ENCODE measurements at places on chromosomes 1 and 21.

DNA sequence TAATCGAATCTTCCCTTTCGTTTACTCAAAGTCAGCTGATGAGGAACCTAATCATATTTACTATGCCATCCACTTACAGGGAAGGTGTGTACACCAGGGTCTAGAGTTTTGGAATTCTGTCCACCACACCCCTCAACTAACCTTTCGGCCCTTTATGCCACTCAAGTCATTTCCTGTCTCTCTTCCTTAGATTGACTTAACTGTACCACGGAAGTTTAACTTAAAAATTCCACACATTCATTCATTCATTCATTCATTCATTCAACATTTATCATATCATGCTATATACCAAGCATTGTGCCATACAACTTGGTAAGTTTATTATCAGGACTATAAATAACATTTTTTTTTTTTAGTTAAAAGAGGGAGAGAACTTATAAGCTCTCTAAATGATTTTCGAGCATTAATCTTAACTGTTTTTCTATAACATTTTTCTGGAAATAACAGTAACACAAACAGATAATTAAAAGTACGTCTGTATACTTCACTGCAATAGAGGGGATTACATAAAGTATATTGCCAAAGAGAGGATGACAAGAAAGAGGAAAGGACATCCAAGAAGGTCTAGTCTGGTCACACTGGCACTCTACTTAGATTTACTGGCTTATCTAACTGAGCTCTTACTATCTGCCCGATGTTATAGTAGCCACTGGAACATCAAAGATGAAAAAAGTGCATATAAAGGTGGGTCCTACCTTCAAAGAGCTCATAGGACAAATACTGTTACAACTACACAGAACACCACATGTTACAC is 243.7 kb downstream of the PBX1 start:
- DNase-seq = no peak

- DNase-seq = peak; percentile 96
Measured at GRCh38 chr1:109197158-109198042, 16.3 kb upstream of the SARS1 start.

DNA sequence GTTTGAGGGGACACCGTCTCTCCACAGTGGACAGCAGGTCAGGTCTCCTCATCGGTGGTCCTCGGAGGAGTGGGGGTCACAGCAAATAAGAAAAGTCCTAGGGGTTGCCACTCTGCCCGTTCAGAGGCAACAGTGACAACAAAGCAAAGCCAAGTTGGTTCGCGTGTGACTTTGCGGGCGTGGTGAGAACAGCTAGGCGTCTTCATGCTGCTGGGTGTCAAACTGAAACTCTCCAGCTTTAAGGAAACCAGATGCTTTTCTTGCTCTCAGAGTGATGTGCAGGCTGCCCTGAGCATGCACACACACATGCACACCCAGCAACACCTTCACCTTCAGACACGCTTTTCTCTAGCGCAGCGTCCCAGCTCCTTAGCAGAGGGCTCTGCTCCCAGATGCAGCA is 70.1 kb upstream of the ARHGEF16 start:
- DNase-seq = no peak

GRCh38 chr1:80656641-80657040 is 1144.1 kb upstream of the ADGRL2 start:
- no peak for DNase-seq

DNA sequence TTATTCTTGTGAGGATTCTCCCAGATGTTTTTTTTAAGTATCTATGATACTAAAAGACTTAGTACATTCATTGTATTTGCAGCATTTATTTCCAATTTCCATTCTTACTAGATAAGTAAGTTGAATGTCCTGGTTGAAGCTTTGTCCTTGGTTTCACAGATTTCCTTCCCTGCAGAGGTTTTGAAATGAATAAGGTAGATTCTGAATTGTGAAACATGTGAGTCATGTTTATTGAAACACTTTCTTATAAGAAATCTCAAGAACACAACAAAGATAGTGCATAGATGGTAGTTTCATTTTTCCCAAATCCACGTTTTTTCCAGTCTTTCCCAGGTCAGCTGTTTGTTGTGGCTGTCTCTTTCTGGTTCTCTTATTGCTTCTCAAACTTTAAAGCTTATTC is 24.8 kb downstream of the GABPA start:
- DNase-seq = no peak

DNA sequence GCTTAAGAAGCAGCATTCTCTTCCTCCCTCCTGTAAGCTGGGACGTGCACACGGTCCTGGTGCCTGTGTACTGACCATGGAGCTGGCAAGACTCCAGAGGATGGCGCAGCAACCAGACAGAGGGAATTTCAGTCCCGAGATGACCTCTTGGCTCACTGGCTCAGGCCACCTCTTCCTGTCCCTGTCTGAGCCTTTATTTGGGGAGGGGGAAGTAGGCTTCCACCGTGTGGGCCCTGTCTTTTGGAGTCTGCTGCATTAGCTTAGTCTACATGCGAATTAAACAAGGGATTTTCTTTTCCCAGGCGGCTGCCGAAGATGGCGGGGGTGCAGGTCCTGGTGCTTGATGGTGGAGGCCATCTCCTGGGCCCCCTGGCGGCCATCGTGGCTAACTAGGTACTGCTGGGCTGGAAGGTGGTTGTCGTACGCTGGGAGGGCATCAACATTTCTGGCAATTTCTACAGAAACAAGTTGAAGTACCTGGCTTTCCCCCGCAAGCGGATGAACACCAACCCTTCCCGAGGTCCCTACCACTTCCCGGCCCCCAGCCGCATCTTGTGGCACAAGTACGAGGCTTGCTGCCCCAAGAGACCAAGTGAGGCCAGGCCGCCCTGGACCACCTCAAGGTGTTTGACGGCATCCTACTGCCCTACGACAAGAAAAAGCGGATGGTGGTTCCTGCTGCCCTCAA is 10.2 kb downstream of the IL24 start:
- DNase-seq = no peak

DNA sequence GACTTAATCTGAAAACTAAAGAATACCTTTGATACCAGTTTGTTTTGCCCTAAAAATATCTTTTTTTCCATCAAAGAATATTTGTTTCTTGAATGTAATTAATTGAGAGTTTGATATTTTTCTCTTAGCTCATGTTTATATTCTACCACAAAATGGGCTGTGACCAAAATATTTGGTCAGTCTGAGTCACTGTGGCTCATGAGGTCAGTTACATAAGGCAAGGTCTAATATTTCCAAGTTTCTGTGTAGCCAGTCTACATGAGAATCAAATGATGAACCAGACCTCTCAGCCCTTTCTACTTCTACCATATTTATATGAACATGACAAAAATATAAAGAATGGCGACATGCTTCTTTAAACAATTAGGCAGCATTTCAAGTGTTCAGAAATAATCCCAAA is 83.0 kb upstream of the IVNS1ABP start:
- no peak for DNase-seq

DNA sequence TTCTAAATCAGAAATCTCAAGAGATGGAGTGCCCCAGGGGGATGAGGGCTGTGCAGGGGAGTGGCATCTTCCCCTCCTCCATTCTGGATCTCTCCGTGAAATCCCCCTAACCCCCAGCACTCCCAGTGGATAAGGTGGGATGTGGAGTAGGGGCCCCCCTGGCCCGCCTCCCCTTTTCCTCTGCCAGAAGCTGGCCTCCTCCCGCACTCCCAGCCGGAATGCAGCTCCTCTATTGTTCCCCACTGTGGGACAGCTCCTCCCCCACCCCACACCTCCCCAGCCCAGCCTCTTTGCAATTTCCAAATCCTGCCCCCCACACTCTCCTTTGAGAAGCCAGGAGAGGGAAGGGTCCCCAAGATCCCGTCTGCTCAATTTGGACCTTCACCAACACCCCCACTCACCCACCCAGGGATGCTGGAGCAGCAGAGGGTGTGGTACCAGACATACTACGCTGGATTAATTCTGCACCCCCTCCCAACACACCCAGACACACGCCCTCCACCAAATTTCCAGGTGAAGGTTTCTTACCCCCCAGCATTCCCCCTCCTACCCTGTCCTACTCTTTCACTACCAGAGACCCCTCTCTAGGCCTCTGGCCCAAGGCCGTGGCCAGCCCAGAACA is 1.9 kb downstream of the MEX3A start:
- DNase-seq = no peak

GRCh38 chr1:12177999-12178441 is 11.2 kb downstream of the TNFRSF1B start:
- DNase-seq = no peak

- no peak for DNase-seq
Measured at GRCh38 chr1:214124915-214125314, 137.1 kb downstream of the PROX1 start.

DNA sequence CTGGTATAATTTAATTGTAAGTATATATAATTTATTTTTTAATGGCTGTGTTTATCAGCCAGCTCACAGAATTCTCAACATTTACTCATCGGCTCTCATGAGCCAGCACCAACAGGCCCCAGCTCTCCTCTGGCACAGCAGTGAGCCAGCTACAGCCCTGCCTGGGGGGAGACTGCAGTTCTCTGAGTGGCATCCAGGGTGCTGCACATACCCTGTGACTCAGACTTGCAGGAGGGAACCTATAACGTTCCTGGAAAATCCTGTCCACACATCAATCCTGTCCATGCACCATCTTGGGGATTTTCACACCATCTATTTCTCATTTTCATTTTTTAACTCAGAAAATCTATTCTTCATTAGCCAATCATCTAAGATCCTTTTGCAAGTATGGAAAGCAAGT is 36.5 kb downstream of the FHAD1 start:
- no peak for DNase-seq

- no peak for DNase-seq
Measured at GRCh38 chr1:70205071-70205433, 327 bp downstream of the LRRC40 start.

DNA sequence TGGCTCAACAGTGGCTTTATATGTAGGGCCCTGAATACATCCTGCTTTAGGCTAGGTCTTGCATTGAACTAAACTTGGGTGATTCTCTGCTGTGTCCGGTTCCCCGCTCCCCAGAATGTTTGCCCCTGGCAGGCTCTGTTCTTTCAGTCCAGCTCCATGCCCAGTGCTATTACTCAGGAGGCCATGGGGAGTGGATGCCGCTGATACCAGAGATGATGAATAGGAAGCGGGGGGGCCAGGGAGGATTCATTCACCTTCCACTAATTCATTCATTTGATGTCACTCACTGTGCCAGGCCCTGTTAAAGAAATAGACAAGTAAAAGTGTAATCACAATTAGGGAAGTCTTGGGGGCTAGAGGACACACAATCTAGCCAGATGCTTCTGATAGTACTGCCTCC is 83.8 kb downstream of the TMEM53 start:
- DNase-seq = no peak

DNA sequence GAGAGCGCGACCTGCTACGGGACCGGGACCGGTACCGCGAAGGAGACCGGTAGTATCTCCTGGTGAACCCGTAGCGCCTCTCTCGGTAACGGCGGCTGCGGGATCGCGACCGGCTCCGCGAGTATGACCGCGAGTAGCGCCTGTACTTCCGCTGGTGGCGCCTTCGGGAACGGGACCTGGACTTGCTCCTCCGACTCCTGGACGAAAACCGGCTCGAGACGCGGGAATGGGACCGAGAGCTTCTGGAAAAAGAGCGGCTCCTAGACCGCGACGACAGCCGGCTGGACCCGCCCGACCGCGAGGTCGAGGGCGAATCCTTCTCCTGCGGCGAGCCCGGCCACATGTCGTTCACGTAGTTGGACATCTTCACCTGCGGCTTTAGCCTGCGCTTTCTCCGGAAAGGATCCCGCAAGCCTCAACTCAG is 642 bp downstream of the RSRP1 start:
- DNase-seq = no peak

DNA sequence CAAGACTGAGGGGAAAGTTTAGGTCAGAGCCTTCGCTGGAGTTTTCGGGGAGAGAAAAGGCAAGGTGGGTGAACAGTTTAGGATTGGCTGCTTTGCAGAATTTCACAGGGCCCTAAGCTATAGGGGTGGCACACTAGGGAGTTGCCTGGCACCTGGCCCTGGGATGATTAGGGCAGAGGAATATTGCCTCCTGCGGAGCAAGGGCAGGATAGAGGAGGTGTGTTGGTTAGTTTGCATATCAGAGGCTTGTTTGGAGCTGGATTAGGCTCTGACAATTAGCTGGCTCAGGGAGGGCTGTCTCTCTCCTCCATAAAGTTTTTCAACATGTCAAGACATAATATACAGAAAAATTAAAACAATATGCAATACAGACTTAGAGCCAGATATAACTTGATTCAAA is 436.4 kb downstream of the DISC1 start:
- DNase-seq = no peak

GRCh38 chr1:30044656-30045144 is 678.7 kb downstream of the MATN1 start:
- DNase-seq = no peak

- DNase-seq = no peak
Measured at GRCh38 chr21:35730325-35730724, 330.0 kb downstream of the SETD4 start.

- DNase-seq = no peak
Measured at GRCh38 chr21:17784604-17785402, 34.4 kb downstream of the C21orf91 start.

DNA sequence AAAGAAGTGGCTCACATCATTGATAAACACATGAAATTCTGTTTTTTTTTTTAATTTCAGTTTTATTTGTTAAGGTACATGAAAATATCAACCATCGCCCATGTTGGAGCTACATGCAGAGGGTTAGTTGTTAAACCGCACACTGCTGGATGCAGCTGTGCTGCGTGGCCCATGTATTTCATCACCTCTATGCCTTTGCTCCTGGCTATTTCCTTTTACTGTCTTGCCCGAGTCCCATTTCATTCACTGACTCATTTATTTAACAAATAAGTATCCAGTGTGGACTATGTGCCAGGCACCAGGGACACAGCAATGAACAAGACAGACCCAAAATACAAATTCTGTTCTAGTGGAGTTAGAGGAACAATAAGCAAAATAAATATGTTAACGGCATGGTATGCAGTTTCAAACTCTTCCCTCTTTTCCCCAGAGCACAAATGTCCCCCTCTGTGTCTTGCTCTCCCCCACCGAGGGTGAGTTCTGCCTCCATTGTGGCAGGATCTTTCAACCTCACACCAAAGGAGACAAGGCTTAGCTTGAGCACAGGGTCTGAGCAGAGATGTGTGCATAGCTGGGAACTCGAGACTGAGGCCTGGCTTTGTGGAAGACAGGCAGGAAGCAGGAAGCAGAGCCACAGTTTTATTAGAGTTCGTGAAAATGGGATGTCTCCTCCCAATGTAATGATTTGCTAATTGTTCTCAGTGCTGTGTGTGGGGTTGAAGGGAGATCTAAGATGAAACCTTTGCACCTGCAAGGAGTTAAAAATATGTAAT is 44.6 kb downstream of the MAN1C1 start:
- no peak for DNase-seq

- DNase-seq = no peak
Measured at GRCh38 chr1:17795081-17795809, 40.1 kb downstream of the ACTL8 start.

- no peak for DNase-seq
Measured at GRCh38 chr1:183027031-183027430, 3.8 kb downstream of the LAMC1 start.

- DNase-seq = no peak
Measured at GRCh38 chr1:227709451-227709850, 25.7 kb downstream of the JMJD4 start.

- DNase-seq = no peak
Measured at GRCh38 chr1:33010932-33011731, 25.6 kb downstream of the AK2 start.

Measured in glomerular endothelial cell (primary cell).